ENCODE measurements at places on chromosomes 4 and X.

- H3K4me1 ChIP-seq: no peaks in the 10 kb centered on the region
- no peaks in the 10 kb centered on the region for H3K27me3 ChIP-seq
Observed at GRCh38 chr4:39429476-39430334, 23.0 kb downstream of the KLB start.

DNA sequence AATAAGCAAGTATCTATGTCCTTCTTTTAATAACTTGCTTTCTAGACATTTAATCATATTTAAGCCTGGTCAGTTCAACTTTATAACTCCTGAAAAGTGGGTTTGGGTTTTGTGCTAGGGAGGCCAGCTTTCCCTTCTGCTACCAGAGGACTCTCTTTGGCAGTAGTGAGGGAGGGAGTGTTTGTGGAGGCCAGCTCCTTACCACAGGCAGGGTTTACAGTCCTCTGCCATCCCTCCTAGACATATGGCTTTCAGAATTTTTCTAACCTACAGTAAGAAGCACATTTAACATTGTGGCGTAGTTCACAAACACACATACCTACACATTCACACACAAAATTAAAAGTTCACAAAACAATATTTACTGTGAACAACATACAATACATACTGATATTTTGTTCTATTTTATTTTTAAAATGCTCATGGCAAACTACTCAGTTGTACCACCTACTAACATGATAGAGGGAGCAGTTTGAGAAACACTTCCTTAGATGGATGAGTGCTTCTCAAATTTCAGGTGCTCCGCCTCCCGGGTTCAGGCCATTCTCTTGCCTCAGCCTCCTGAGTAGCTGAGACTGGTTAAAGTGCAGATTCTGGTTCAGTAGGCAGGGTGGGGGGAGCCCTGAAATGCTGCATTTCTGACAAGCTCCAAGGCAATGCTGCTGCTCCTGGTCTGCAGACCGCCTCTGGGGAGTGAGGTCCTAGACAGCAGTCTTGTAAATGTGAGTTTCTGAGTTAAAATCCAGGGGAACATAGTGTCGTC, 86.7 kb downstream of the PTTG2 start:
- no peak overlapping the region for H3K27ac ChIP-seq
- no peaks in the 10 kb centered on the region for H3K4me1 ChIP-seq
- no peaks in the 10 kb centered on the region for H3K36me3 ChIP-seq
- DNase-seq: no peak
- H3K4me3 ChIP-seq: no peak overlapping the region
- H3K27me3 ChIP-seq: no peaks in the 10 kb centered on the region

DNA sequence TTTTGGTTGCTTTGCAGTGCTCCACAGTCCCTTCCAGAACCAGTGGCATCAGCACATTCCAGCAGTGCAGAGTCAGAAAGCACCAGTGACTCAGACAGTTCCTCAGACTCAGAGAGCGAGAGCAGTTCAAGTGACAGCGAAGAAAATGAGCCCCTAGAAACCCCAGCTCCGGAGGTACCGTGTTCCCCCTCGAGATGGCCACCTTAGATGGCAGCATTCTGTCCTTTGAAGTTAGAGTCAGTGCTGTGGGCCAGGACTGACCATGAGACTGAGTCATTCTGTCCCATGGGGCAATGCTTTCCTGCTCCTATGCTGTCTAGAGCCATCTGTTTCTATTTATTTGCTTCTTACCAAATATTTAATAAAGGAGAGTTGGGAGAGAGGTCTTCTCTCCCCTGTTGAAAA, 112.3 kb downstream of the KLHL8 start:
- no peak overlapping the region for H3K27ac ChIP-seq
- no peaks in the 10 kb centered on the region for H3K36me3 ChIP-seq
- no peak overlapping the region for H3K4me3 ChIP-seq

DNA sequence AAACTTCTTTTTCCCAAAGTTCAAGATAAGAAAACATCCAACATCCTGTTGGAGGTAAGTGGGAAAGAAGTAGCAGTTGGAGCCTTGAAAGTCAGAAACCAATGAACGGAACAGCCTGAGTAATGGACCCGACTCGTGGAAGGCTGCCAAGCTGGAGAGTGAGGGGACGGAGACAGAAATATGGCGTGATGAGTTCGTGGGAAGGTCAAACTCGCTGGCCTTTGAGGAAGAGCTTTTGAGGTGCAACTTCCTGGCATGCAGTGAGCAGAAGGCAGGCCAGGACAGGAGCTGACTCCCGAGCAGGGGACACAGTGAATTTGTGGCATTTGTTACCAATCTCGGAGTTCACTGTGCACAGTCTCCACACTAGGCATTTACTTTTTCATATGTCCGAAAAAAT, 1.0 kb upstream of the TRIML1 start:
- no peak overlapping the region for H3K27ac ChIP-seq
- H3K36me3 ChIP-seq: no peaks in the 10 kb centered on the region
- DNase-seq: no peak

- H3K4me3 ChIP-seq: no peak overlapping the region
- H3K36me3 ChIP-seq: no peaks in the 10 kb centered on the region
- H3K4me1 ChIP-seq: no peaks in the 10 kb centered on the region
- no peak for DNase-seq
- H3K27me3 ChIP-seq: no peaks in the 10 kb centered on the region
- no peak overlapping the region for H3K27ac ChIP-seq
Observed at GRCh38 chr4:55762819-55763218, 56.8 kb upstream of the EXOC1L start.

DNA sequence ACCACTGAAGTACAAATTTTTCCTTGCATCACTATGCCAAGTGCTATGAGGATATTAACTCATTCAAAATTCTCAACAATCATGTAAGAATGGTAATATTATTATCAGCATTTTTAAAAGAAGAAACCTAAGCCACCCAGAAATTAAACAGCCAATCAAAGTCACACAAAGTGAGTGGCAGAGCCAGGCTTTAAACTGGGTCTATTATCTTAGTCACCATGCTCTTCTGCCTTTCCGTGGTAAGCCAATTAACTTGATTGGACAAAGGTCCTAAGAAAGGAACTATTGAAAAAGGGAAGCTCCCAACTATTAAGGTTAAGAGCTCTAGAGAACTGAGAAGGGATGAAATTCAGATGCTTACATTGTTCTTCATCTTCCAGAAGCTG, 111.5 kb downstream of the ASB9 start:
- H3K36me3 ChIP-seq: no peaks in the 10 kb centered on the region
- DNase-seq: no peak
- H3K27me3 ChIP-seq: no peaks in the 10 kb centered on the region
- H3K4me1 ChIP-seq: no peaks in the 10 kb centered on the region
- H3K4me3 ChIP-seq: no peak overlapping the region
- no peak overlapping the region for H3K27ac ChIP-seq

DNA sequence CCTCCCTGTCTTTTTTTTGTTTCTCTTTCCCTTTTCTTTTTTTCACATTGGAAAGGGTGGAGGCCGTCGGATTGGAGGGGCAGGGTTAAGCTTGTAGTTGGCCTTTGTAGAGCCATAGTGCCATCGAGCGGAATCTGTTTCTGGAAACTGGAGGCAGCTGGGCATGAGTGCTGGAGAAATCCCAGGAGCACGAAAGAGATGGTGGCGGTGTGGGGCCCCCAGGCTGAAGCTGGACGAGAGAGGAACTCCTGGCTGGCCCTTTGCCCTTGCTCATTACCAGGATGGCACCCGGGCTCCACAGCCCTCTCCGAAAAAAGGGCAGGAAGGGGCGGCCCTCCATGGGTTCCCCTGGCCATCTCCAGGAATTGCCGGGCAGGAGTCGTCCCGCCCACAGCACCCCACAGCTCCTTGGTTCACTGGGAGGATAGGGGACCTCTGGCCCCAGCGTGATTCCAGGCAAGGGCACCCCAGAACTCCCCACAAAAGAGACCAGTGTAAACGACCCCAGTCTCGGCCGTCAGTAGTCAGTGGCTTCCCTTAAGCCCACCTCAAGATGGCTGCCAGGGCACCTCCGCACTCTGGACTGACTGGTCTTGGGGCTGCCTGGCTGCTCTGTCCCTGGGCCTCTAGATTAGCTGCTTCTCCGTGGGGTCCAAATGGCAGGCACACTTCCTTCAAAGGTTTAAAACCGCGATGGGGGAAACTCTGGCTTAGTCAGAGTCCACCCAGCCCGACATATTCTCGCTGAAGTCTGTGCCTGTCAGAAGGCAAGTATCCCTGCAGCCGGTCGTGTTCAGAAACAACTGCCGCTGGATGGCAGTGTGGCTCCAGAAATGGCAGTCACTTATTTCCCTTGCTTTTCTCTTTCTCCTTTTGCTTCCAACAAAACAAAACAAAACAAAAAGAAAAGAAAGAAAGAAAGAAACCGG, 74.1 kb downstream of the NBDY start:
- no peaks in the 10 kb centered on the region for H3K27me3 ChIP-seq
- no peaks in the 10 kb centered on the region for H3K4me1 ChIP-seq
- DNase-seq: peak; percentile 10
- no peak overlapping the region for H3K27ac ChIP-seq

DNA sequence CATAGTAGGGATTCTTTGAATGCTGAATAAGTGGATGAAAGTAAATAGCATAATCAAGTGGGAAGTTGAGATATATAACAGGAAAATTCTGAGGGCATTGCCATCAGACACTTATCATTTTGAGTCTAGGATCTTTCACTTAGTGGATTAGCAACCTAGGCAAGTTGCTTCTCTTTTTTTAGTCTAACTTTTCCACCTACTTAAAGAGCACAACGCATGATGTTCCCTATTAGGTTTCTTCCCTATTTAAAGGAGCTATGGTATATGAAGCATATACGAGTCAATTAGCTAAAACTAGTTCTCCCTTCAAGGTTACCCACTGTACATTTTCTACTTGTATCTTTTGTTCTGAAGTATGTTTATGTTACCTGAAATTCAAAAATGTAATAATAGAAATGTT, 67.1 kb upstream of the HS3ST1 start:
- H3K4me3 ChIP-seq: no peak overlapping the region
- no peaks in the 10 kb centered on the region for H3K4me1 ChIP-seq
- no peak overlapping the region for H3K27ac ChIP-seq
- H3K36me3 ChIP-seq: no peaks in the 10 kb centered on the region
- DNase-seq: no peak

GRCh38 chrX:9627922-9628321, 137.7 kb downstream of the GPR143 start:
- H3K4me3 ChIP-seq: no peak overlapping the region
- DNase-seq: no peak
- no peak overlapping the region for H3K27ac ChIP-seq
- no peaks in the 10 kb centered on the region for H3K4me1 ChIP-seq
- H3K27me3 ChIP-seq: no peaks in the 10 kb centered on the region
- H3K36me3 ChIP-seq: no peaks in the 10 kb centered on the region

- no peaks in the 10 kb centered on the region for H3K27me3 ChIP-seq
- no peak for DNase-seq
- H3K4me1 ChIP-seq: peaks cover 51% of the 10 kb centered on the region
- peak overlapping the region; percentile 89 for H3K27ac ChIP-seq
- H3K4me3 ChIP-seq: no peak overlapping the region
Observed at GRCh38 chr4:40190019-40190418, 6.8 kb upstream of the RHOH start.

- no peak for DNase-seq
- H3K36me3 ChIP-seq: no peaks in the 10 kb centered on the region
- H3K27me3 ChIP-seq: no peaks in the 10 kb centered on the region
- H3K4me3 ChIP-seq: no peak overlapping the region
- no peak overlapping the region for H3K27ac ChIP-seq
- peaks cover 7% of the 10 kb centered on the region for H3K4me1 ChIP-seq
Observed at GRCh38 chrX:49197543-49198087, 2.4 kb downstream of the SYP start.

DNA sequence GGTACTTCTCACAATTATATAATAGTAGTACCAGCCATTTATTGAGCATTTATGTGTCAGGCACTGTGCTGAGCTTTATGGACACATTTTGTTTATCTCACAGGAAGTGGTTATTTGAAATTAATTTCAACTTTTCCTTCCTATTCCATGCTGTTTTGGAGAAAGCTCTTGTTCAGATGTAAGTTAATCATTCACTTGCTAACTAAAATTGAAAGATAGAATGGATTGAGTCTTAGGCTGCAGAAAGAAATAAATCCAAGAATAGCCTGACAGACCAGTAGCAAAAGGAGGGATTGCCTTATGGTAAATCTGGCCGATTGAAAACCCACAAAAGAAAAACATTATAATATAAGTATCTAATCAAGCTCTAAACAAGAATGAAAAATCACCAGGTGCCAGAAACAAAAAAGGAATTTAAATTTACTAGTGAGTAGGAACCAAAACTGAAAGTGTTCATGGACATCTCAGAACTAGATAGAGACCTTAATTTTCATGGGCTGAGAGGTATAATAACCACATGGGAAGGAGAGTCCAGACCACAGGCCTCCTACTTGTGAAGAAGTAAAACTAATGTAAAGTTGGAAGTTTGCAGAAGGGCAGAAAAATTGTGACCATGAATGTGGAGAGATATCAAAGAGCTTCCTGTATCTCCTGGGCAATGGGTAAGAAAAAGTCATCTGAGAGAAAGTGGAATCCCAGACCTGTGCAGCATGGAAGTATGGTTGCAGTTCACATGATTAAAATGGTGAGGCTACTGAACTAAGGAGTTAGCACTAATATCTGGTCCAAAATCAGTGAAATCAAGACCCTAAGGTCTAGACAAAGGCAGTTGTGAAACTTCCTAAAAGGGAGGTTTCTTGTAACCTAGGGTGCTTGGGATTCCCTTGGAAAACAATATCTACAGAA, 38.0 kb downstream of the RADX start:
- H3K27me3 ChIP-seq: no peaks in the 10 kb centered on the region
- no peaks in the 10 kb centered on the region for H3K4me1 ChIP-seq
- H3K4me3 ChIP-seq: no peak overlapping the region
- no peak for DNase-seq
- H3K36me3 ChIP-seq: no peaks in the 10 kb centered on the region
- H3K27ac ChIP-seq: no peak overlapping the region

DNA sequence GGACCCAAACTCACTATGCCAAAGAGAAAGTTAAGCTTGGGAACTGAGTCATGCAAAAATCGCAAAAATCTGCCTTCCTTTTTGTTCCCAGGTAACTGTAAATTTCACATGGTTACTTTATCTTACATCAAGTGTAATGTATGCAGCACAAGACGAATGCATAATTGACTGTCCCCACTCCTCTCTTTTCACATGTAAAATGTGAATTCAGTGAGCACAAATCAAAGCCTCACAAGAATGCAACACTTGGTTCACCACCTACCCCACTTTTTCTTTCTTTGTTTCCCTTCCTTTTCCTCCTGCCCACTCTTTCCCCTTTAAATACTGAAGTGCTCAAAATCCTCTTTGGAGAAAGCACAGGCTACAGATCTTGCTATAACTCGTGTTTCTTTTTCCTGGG, 53.2 kb downstream of the MAGED4B start:
- H3K4me3 ChIP-seq: no peak overlapping the region
- H3K27ac ChIP-seq: no peak overlapping the region
- H3K27me3 ChIP-seq: no peaks in the 10 kb centered on the region
- no peaks in the 10 kb centered on the region for H3K36me3 ChIP-seq

DNA sequence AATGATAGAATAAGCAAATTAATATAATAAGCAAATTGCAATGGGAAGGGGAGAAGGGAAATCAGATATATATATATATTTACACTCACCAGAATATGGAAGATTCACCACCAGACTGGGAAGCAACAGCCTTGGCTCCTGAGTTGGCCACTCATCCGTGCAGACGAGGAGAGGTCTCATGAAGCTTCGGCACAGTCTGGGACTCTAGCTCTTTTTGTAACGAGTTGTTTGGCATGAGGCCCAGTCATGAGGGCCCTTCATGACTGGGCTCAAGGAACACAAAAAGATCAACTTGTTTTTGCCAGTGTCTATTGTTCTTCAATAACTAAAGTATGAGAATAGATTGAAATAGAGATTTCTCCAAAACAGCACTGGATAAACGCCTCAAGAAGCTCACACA, 176.4 kb downstream of the ADGRA3 start:
- no peaks in the 10 kb centered on the region for H3K4me1 ChIP-seq
- no peak overlapping the region for H3K27ac ChIP-seq
- H3K36me3 ChIP-seq: no peaks in the 10 kb centered on the region
- no peak for DNase-seq

All from Panc1 (cell line).